ENCODE measurements at places on chromosomes 5 and 9.
A peak's percentile ranks its signal among the peaks of the same experiment; 100 is the strongest.

- no peak for DNase-seq
Measured at GRCh38 chr5:76114179-76114851, 31.1 kb downstream of the SV2C start.

DNA sequence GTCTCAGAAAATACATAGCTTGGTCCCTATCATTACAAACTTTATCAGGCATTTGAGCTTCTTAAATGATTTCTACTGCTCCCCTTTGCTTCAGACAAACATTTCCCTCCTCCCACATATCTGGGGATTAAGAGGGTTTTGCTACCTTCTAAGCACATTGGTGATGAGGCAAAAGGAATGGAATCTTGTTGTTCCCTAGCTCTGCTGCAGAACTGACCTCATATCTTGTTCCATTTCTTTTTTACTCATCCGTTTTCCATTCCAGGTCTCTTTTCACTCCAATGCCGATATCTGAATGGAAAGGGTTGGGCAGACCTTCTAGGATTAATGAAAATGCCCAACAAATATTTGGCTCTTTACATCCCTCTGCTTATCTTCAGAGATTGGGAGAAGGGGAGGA, 444.6 kb downstream of the ZNF608 start:
- DNase-seq, result peak; percentile 87

GRCh38 chr5:50770441-50770840, 104.0 kb downstream of the PARP8 start:
- DNase-seq, result no peak

GRCh38 chr5:150661821-150662596, 958 bp downstream of the MYOZ3 start:
- no peak for DNase-seq

DNA sequence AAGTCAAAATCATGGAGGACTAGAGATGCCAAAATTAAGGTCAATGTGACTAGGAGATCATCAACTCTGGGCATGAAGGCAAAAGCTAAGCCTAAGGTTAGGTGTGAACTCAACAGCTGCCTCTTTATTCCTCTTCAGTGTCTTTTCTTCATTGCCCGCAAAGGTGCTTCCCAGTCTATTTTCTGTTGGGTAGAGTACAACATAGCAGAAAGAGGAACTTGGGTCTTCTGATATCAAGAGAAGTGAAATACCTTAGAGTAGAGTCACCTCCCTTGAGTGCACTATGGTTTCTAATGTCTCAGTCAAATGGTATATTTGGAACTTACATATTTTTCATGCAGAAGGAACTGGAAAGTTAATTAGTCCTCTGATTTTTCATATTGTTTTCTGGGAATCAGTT, 122.5 kb upstream of the GRIN3A start:
- DNase-seq, result no peak

DNA sequence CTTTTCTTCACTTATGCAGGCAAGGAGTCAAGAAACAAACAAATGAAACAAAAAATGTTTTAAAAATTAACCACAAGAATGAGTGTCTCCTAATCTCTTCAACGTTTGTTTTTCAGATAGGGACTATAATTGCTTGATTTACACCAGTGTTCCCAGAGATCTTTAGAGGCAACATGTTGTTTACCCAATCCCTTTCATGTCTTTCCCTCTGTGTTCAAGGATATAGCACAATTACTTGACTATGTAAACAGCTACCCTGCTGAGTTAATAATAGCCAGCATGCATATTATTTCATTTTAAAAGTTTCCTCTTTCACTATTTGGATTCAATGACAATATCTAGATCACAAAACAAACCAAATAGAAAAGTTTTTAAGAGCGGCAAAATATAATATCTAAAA, 25.1 kb upstream of the SHISAL2B start:
- no peak for DNase-seq

Measured in fibroblast of lung (primary cell).